ENCODE measurements at places on chromosomes 3 and 15. TPM values are rescaled to one million over a fixed set of nuclear protein-coding genes. Genes with fewer than 3 reads are reported as not detected.

Gene CHRFAM7A
- polyA plus RNA-seq: not detected

Gene SLC6A1
- polyA plus RNA-seq: not detected

Gene FSIP1
- 0.44 TPM for polyA plus RNA-seq

Gene RBMS3
- polyA plus RNA-seq: 1.3 TPM

Gene LAMB2
- polyA plus RNA-seq: not detected

Gene CTXN2
- polyA plus RNA-seq: not detected

Gene HIGD2B
- polyA plus RNA-seq: not detected

Gene GOLGA6A
- not detected for polyA plus RNA-seq

Gene EIF4A2
- polyA plus RNA-seq: 253 TPM

Gene COMMD2
- polyA plus RNA-seq: 79.5 TPM

Gene P2RY13
- polyA plus RNA-seq: 0.17 TPM

Gene IRAK2
- polyA plus RNA-seq: 8.2 TPM

Gene SLC15A2
- 3.0 TPM for polyA plus RNA-seq

Gene P2RY12
- polyA plus RNA-seq: not detected

Gene TMEM212
- polyA plus RNA-seq: not detected

Gene BDH1
- polyA plus RNA-seq: 19.8 TPM

Gene BRK1
- 328 TPM for polyA plus RNA-seq

Gene CHRM5
- not detected for polyA plus RNA-seq

Gene TUSC7
- polyA plus RNA-seq: not detected

Gene RARRES1
- polyA plus RNA-seq: not detected

Gene PLA2G4D
- polyA plus RNA-seq: not detected

Gene ESYT3
- polyA plus RNA-seq: not detected

Gene ILDR1
- 0.36 TPM for polyA plus RNA-seq

Gene SERPINI1
- polyA plus RNA-seq: 61.8 TPM

Gene SNURF
- 17.7 TPM for polyA plus RNA-seq

Gene UBA7
- 51.1 TPM for polyA plus RNA-seq

Gene CPNE9
- polyA plus RNA-seq: not detected
